ENCODE measurements at places on chromosomes 12 and 14. TPM values are rescaled to one million over a fixed set of nuclear protein-coding genes. Genes with fewer than 3 reads are reported as not detected.

The C3AR1 gene
- polyA plus RNA-seq: 0.31 TPM

The MMP19 gene
- polyA plus RNA-seq: 34.3 TPM

The CLEC1B gene
- polyA plus RNA-seq: not detected

The ABCC9 gene
- polyA plus RNA-seq: 1.2 TPM

The IFI27 gene
- polyA plus RNA-seq: 1.2 TPM

The MYH6 gene
- not detected for polyA plus RNA-seq

The KCNJ8 gene
- polyA plus RNA-seq: 8.0 TPM

- DNase-seq: no peak
Observed at GRCh38 chr14:75479770-75480600, 42.3 kb upstream of the BATF start.

DNA sequence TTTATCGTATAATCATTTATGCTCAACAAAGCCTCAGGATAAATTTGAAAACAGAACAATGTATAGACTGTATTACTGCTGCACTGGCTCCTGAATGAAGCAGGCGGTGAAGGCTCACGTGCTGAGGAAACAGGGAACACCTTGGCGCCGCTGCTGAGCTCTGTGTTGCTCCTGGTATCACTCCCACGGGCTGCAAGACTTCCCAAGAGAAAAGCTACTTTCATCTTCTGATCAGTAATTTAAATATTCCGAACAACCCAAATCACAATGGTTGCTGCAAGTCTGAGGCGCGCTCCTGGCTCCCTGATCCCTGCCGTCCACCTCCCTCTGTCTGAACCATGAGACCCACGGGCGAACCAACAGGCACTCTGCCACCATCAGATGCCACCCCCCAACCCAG is 15.7 kb downstream of the PGAM5 start:
- DNase-seq: no peak

GRCh38 chr12:10025236-10025635 is 5.2 kb upstream of the CLEC9A start:
- DNase-seq: no peak

DNA sequence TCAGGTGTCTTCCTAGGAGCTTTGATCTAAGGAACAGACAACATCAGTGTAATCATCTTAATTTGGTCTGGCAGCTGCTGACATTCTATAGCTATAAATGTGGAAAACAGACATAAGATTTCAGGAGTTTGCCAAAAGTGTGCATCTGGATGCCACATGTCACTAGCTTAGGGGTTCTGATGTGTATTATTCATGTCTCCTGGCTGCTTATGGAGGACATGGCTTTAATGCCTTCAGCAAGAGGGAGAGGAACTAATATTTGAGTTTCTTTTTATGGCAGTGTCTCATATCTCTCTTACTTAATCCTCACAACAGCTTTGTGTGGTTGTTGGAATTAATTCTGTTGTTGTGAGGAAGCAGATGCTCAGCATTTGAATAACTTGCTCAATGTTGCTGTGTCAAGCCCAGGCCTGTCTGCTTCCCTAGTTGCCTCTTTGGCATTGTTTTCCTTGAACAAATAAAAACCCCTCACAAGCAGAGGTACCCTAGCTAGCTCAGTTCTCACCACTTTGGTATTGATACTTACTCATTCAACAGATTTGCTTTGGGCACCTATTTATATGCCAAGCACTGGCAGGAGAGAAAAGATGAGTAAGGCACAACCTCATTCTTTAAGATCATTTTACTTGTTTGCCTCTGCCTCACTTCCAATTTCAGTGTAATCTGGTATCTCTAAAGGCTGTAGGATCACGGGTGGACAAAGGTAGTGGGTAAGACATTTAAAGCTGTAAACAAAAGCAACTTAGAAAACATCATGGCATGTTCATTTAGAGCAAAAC is 39.8 kb upstream of the EID3 start:
- peak; percentile 67 for DNase-seq

- DNase-seq: no peak
Observed at GRCh38 chr14:88500611-88501010, 54.2 kb downstream of the PTPN21 start.

- DNase-seq: no peak
Observed at GRCh38 chr14:101875727-101876554, 88.4 kb upstream of the DYNC1H1 start.

DNA sequence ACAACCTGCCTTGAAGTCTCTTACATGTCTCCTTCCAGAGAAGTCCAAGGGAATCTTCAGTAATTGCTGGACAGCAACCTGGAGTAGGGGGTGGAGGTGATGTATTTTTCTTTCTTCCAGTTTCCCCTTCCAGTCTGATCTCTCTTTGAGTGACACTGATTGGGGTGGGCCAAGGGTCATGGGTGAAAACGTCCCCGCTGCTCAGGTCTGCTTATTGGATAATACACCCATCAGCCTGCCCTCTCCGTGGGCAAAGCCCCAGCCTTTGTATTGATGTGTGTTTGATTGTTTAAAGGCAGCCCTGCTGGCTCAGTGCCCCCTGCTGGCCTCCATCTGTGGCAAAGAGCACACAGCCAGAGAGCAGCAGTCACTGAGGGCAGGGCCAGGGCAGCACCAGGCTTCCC is 35.7 kb upstream of the ATP2A2 start:
- no peak for DNase-seq

- no peak for DNase-seq
Observed at GRCh38 chr12:43143278-43143677, 408.7 kb downstream of the ADAMTS20 start.

DNA sequence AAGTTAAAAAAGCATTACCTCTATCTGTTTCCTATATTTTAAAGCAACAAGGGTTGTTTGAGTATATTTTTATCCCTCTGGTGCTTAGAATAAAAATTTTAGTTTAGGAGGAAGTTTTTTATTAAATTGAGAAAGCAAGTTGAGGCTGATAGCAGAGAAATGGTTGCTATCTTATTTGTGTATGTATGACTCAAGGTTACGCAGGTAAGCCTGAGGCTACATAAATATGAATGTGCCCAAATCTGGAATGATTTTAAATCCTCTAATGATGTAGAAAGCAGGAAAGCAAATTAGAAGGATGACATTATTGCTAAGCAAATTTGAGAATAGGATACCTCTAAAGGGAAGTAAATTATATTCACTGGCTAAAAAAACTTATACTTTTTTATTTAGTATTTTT is 109.8 kb downstream of the ACSS3 start:
- DNase-seq: no peak

DNA sequence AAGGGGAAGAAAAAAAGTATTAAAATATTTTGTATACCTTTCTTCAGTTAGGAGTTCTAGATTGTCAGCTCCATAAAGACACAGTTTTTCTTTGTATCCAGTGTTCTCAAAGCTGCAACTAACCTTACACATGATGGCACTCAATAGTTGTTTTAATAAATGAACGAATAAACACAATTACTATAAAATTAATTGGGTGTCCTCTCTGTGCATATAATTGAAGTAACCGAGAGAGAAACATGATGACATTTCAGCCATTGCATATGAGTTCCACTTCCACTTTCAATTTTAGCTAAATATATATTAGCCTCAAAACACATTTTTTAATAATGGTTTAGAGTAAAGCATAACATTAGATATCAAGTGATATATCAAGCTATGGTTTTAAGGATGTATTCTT is 671.2 kb downstream of the LRFN5 start:
- DNase-seq: no peak

GRCh38 chr14:63727231-63727735 is 582 bp downstream of the SGPP1 start:
- DNase-seq: peak; percentile 46
